GM23338 (cell line): ENCODE measurements at places on chromosomes 1 and 21.

DNA sequence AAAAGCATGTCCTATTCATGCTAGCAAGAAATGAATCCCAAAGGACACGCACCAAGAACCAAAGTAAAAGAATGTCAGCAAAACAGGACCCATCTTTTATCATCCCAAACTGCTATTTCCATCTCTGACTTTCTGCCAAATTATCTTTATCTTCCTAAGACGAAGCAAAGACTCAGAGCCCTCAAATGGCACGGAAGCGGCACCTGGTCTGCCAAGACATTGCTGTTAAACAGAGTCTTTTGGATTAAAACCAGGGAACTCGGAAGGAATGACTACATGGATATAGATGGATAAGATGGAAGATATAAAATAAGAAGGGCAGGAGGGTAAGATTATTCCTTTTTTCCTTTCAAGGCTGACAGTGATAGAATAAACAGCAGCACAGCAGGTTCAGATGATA lies 60.8 kb upstream of the LBR start:
- DNase-seq: no peak

DNA sequence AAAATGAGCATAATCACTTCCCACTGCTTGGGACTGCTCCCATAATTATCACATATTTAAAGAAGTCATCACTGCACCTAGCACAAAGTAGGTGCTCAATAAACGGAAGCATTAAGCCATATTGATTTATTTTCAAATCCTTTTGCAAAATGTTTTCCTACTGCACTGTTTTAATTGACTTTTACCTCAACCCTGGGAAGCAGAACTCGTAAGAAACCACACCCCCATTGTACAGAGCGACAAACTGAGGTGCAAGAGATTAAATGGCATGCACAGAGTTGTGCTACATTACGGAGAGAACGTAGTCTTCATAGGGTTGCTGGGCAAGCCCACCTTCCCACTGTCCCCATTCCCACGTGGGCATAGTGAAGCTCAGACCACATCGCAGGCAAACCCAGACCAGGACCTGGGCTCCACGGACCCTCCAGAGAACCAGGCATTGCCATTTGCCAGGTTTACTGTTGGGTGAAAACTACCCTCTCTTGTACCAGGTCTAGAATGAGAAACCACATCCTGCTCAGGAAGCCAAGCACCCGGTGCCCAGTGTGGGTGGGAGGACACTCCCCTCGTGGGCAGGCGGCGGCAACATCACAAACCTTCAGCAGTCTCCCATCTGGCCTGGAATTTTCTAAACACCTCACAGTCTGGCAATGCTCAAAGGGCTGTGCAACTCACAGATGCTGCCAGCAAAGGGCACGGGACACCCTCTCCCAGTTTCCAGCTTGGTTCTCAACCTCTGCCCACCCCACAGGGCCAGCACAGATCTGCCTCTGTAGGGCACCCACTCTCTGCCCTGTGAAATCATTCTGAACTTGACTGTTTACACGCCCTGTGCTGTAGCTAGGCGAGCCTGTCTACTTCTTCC lies 8.2 kb downstream of the IFFO2 start:
- DNase-seq: no peak

GRCh38 chr1:31374511-31375196 lies 1.8 kb upstream of the FABP3 start:
- no peak for DNase-seq

DNA sequence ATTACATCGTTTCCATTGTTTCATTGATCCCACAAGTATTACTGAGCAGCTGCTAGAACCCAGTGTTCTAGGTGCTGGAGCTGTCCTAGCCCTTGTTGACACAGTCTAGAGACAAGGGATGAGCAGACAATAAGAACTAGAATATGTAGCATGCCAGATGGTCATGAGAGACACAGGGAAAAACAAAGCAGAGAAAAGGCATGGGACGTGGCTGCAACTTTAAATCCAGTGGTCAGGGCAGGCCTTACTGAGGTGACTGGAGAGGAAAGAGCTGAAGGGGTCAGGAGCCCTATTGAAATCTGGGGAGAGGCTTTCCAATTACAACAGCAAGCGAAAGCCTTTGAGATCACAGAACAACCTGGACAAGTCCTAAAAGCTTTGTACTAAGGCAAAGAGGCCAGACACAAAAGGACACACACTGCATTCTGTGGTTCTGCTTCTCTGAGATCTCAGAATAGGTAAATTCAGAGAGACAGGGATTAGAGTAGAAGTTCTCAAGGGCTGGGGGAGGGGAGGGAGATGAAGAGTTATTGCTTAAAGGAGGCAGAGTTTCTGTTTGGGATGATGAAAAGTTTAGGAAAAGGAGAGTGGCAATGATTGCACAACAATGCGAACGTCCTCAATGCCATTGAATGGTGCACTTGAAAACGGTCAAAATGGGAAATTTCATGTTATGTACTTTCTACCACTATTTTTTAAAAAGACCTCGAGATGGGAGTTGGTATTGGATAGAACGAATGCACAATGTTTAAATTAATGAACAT lies 467.4 kb upstream of the VAMP3 start:
- DNase-seq: no peak

DNA sequence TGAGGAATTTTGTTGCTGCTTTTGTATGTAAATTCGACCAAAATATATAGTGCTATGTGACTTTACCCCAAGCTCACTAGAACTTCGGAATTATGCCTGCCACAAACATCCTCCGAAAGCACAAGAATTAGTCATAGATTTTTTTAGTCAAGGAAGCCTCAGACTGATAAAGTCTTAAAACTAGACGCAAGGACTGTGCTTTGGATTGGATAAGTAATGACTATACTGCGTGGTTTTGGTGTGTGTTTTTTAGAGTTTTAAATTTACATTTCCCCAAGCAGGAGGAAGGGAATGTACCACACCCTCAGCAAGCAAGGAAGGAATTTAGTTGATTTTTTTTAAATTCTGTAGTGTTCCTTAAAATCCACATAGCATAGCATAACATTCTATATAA lies 10.3 kb downstream of the WLS start:
- DNase-seq: no peak

DNA sequence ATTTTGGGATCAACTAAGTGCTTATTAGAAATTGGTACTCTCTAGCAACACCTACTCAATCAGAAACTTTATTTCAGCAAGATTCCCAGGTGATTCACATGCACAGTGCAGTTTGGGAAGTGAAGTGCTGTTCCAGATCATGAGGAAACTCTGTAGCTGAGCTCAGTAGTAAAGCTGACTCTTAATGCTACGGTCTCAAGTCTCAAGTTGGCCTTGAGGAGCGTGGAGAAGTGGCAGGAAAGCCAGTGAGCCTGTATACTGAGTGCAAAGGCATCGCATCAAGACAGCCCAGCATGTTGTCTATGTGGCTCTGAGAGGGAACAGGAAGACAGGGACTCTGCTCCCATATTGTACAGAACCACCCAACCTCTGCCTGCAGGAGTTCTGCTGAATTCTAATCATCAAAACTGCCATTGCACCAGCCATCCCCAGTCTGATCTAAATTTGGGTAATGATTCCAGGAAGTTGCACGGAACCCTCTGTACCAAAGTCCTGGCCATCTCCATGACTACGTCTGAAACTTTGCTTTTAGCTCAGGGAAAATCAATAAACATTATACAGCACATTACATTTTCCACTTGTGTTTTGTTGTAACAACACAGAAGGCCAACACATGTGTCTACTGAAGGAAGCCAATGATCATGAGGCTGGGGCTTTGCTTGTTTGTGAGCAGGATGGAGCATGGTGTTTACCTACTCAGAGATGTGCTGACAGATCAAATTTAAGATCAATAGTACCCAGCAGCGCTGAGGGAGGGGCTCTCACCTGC lies 105.1 kb upstream of the TLR5 start:
- DNase-seq: no peak
